ENCODE measurements at places on chromosomes 5 and 9.

GRCh38 chr5:93586736-93587596, 3.9 kb downstream of the NR2F1 start:
- DNase-seq = no peak

- DNase-seq = no peak
These were observed 350.5 kb upstream of the PANK3 start for GRCh38 chr5:168929656-168930055.

- DNase-seq = no peak
These were observed 19.8 kb upstream of the NUDT12 start for GRCh38 chr5:103582364-103582763.

GRCh38 chr9:121915304-121915625, 177.8 kb downstream of the TTLL11 start:
- DNase-seq = no peak

DNA sequence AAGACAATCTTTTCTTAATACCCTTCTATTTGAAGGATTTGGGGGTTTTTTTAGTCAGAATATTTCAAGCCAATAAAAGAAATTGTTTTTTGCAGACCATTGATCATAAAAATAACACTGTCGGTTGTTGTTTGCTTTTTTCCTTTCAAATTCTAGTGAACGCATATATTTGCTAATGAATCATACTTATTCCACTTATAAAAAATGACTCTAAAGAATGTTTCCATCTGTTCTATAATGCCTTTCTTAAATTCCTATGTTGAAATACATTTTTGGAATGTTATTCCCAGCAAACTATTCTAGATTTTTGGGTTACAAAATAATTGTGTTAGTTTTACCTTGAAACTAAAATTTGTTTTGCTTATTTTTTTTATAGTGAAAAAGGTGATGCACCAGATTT, 32.2 kb downstream of the CWC27 start:
- DNase-seq = no peak

DNA sequence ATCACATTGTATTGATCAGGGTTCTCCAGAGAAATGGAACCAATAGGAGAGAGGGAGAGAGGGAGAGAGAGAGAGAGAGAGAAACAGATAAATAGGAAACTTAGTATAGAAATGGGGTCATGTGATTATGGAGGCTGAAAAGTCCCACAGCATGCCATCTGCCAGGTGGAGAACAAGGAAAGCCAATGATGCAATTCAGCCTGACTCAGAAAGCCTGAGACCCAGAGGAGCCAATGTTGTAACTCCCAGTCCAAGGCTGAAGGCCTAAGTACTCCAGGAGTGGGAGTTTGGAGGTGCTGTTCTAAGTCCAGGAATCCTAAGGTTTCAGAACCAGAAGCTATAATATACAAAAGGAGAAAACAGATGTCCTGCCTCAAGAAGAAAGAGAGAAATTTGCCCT, 48.4 kb upstream of the ISOC1 start:
- no peak for DNase-seq

DNA sequence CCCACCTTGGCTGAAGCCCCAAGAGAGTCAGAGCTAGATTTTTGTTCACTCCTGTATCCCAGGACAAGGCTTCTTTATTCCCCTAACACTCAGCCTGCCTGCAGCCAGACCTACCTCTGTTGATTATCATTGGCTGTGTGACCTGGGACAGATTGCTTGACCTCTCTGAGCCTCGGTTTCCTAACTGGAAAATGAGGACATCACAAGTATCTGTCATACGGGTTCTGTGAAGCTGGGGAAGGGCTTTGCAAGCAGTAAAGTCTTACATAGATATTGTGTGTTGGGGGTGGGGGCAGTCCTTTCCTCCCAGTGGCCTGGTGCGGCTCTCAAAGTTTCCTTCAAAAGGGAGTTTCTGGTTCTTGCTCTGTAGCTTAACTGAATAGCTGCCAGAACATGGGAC, 2.5 kb upstream of the NEK6 start:
- no peak for DNase-seq

- no peak for DNase-seq
These were observed 264.3 kb downstream of the RFX3 start for GRCh38 chr9:3261484-3261883.

DNA sequence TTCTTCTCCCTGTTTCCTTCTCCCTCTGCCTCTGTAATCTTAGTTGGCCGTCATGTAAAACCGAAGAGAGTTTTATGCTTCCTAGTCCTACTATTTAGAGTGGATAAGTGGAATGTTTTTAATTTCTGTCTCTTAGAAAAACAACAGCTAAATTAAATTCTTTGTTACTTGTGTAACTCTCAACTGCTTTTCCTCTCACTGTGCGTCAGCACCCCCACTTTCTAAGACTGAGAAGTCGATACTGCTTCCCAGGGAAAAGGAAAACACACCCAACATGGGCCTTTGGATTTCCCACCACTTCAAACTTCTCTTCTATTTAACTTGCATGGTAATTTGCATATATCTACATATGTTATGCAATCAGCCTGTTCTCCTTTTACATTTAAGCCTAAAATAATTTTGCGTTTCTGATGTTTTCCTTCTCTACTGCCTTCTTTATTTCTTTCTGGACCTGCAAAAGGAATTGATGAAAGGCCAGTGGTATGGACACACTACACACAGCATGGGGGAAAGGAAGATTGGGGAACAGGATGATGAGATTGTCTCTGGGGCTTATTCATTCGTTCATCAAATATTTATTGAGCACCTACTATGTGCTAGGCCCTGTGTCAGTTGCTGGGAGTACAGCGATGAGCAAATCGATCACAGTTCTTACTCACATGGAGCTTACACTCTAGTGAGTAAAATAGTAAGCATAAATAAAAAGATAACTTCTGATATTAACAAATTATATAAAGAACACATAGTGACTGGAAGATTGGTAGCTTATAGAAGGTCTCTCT, 52.5 kb upstream of the CTNNA1 start:
- DNase-seq = no peak

Data from NCI-H1930 (cell line).